ENCODE measurements at places on chromosomes 6 and 20.

DNA sequence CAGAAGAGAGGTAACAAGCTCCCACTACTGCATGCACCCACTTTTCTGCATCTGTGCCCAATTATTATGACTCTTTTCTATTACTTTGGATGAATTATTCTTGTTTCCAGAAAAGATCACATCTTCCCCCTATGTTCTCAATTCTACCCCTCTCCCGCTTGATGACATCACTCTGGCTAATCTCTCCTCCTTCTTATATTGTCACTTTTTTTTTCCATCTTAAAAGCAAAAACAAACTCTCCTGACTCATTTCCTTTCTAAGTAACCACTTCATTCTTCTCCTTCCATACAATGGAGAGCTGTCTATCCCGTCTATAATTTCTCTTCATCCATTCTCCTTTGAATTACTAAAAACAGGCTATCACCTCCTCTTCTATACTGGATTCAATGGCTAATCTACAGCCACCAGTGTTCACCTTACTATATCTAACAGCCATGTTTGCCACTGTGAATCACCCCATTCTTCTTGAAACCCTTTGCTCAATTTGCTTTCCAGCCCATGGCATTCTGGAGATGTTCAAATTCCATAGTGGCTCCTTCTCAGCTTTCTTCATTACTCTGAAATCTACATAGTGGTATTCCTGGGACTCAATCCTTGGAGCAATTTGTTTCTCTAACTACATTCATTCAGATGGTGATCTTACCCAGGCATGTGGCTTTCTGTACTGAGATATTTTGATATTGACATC, 378.4 kb downstream of the ARHGAP18 start:
- no peak for DNase-seq

DNA sequence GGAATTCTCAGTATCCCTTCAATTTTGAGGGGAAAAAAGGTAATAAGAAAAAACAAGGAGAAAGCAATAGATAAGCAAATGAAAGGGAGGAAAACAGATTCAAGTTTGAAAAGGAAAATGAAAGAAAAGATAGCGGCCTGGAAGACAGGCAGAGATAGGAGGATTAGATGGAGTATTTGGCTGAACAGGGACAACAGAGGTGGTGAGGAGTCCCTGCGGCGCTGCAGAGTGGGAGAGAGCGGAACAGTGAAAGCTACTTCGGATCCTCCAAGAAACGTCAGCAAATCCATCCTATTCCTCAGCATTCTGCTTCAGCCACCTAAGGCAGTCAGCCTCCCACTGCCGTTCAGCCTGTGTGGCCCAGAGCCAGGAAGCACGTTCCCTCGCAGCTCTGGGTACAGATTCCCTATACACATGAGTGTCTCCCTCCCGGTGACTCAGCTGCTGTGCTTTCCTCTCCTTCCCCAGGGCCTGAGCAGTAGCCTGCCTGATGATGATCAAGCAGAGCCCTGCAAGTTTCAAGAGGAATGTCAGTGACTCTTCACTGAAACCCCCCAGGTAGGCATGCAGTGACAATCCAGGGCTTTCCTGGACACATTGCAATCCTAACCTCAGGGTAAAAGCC, 43.4 kb upstream of the CDYL start:
- DNase-seq: peak; percentile 24

- no peak for DNase-seq
Measured at GRCh38 chr20:51095633-51096521, 73.0 kb upstream of the KCNG1 start.

DNA sequence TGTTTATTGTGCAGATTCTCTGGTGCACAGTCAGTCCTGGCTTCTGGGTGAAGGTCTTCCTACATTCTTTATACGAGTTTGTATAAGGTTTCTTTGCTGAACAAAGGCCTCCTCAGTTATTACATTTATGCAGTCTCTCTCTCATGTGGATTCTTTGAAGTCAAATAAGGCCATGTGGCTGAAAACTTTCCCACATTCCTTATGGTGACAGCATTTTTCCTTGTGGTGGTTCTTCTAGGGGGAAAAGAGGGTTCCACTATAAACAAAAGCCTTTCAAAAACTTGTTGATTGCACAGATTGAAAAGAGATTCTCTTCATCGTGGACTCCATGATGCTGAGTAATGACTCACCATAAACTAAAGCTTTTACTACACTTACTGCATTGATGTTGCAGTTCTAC, 19.2 kb downstream of the ZSCAN12 start:
- DNase-seq: no peak

- DNase-seq: no peak
Measured at GRCh38 chr6:113524826-113525225, 332.3 kb upstream of the MARCKS start.

GRCh38 chr20:16576219-16576618, 3.0 kb upstream of the KIF16B start:
- no peak for DNase-seq

- no peak for DNase-seq
Measured at GRCh38 chr6:117740605-117741004, 65.3 kb downstream of the NUS1 start.

DNA sequence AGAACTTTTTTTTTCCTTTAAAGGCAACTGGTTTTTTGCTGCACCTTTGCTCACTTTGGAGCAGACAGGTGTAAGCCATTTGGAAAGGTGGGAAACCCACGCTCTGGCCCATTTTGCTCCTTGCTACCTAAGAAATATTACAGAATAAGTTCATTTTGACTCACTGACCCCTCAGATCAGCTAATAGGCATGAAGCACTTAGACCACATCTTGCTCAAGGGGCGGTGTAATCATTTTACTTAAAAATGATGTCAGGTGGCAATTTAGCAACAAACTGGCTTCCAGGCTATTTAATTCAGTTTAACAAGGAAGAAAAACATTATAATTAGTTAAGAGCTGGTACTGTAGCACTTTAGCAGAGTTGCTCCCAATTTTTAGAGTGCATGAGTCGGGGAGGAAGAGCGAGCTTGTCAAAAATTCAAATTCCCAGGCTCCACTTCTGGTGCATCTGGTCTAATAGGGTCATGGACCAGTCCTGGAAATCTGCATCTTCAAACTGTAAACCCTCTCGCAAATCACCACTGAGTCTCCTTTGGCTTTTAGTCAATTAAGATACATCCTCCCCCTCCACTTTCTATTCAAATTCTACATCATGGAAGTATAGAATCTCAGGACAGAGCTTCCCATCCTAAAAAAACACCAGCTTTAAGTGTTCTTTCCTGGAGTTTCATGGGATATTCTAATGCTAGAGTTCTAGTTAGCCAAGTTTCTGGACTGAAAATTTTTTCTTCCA, 38.2 kb downstream of the JAG1 start:
- DNase-seq: no peak

Data from NCI-H2029 treated with DMSO at 0.1 percent for 48 hours (cell line).